ENCODE measurements at places on chromosomes 6 and 20. TPM values are rescaled to one million over a fixed set of nuclear protein-coding genes. Genes with fewer than 3 reads are reported as not detected.

DNA sequence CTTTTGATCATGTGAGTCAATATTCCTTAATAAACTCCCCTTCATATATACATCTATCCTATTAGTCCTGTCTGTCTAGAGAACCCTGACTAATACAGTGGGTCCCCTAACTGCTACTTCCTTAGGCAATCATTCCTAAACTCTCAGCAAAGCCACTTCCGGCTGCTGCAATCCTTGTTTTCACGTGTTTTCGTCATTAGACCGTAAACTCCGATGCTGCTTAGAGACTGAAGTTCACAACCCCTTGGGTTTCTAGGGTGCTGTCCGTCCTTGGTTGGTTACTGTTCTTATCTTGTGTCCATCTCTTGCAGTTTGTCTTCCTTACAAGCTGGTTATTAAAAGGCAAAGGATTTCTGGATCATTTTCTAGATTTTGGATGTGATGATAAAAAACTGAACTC lies 106.4 kb downstream of the GMPR start:
- DNase-seq = no peak

DNA sequence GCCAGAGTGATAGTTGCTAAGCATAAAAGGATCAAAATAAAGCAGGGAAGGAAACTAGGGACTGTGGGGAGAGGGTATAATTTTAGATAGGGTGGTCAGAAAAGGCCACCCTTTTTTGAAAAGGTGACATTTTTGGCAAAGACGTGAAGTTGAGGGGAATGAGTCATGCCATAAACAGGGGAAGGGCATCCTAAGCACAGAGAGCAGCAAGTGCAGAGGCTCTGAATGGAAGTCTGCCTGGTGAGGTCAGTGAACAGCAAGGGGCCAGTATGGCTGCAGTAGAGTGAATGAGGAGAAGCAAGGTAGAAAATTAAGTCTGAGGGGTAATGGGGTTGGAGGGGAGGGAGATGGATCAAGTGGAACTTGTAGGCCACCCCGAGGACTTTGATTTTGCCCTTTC lies 2.4 kb downstream of the KLC4 start:
- no peak for DNase-seq

- no peak for DNase-seq
Measured at GRCh38 chr6:158661156-158661685, 11.4 kb downstream of the SYTL3 start.

GRCh38 chr6:3627956-3628835 lies 123.3 kb downstream of the PXDC1 start:
- no peak for DNase-seq

Gene OR2H1
- not detected for total RNA-seq

Gene PLCB1
- total RNA-seq = 0.17 TPM

All from renal cortical epithelial cell (primary cell).